ENCODE measurements at places on chromosomes 6 and 20.

DNA sequence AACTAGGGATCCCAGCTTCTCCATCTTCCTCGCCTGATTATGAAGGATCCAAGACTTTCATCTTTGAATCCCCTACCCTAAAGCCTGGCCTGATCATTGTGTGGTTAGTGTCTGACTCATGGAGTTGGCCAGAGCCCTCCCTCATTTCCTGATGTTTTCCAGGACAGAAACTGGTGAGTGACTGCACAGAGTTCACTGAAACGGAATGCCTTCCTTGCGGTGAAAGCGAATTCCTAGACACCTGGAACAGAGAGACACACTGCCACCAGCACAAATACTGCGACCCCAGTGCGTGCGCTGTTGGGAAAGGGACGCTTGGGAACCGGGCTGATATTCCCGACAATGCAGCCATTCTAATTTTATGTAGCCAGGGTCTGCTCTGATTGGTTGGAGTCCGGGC, 4.0 kb downstream of the CD40 start:
- no peak for DNase-seq

- no peak for DNase-seq
These were observed 223.4 kb downstream of the FOXC1 start for GRCh38 chr6:1832844-1833787.

- no peak for DNase-seq
These were observed 37.7 kb upstream of the PRSS16 start for GRCh38 chr6:27209659-27210269.

DNA sequence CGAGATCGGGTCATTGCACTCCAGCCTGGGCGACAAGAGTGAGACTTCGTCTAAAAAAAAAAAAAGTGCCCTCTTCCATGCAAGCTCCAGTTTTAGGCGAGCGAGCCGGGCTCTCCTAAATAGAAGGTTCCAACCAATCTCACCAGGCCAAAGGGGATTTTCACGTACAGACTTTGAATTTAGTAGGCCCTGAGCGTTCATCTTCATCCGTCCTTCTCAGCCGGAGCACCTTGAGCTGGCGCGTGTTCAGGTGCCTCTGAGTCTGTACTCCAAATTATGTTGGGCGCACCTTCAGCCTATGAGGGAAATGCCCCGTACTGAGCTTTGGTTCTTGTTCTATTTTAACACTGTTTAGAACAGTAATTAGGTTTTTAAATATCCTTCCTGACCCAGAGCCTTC, 817 bp upstream of the TAP2 start:
- no peak for DNase-seq

DNA sequence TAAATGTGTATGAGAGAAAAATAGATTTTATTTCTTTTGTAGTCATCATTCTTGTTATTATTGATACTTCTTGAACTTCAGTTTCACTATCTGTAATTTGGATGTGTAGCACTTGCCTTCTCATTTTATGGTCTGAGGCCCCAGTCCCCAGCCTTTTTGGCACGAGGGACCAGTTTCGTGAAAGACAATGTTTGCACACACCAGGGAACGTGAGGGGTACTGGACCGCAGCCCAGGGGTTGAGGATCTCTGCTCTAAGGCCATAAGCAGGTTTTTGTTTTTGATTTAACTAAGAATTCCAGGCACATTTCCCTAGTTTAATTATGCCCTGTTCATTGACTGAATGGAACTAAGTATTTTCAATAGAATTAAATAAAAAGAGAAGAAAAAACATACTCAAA, 261.5 kb downstream of the BMP2 start:
- no peak for DNase-seq

DNA sequence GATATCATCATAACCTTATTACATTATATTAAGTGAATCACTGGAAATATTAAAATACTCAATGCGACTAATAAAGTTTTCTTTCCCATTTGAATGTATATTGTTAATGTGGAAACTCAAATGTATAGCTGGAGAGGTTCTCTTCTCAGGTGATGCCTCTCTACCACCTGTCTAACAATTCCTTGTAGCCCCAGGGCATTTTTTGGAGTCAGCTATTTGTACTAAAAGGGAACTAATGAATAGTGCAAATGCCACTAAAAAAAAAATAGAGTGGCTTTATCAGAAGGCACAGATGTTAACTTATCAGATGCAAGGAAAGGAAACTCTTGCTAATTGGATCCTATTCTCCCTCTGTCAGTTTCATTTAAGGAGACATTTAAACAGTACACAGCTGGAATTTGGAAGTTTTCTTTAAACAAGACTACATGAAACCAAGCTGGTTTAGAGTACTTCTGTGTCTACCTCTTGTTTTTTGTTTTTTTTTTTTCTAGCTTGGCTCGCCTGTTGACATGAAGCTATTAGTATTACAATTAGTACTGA, 897.0 kb upstream of the SLC35B3 start:
- DNase-seq: no peak

GRCh38 chr6:5942591-5942990, 64.1 kb downstream of the NRN1 start:
- no peak for DNase-seq

GRCh38 chr6:45697605-45698004, 318.1 kb downstream of the CLIC5 start:
- no peak for DNase-seq

GRCh38 chr6:31966997-31967925, 4.7 kb downstream of the DXO start:
- no peak for DNase-seq

DNA sequence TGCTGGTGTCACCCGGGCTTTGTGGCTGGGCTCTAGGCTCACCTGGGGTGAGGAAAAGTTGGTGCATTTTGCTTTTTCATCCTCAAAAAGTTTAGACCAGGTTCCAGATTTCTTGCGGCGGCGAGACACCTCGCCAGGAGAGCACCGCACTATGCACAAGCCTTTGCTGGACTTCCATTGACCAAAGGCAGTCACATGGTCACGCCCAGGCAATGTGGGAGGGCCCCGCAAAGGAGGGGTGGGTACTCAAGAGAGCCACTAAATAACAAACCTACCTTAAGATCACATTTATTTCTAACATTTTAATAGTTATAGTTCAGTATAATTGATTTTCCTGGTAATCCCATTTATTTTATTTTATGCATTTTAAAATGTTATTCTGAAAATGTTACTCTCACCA, 3.0 kb upstream of the KIF16B start:
- DNase-seq: no peak

DNA sequence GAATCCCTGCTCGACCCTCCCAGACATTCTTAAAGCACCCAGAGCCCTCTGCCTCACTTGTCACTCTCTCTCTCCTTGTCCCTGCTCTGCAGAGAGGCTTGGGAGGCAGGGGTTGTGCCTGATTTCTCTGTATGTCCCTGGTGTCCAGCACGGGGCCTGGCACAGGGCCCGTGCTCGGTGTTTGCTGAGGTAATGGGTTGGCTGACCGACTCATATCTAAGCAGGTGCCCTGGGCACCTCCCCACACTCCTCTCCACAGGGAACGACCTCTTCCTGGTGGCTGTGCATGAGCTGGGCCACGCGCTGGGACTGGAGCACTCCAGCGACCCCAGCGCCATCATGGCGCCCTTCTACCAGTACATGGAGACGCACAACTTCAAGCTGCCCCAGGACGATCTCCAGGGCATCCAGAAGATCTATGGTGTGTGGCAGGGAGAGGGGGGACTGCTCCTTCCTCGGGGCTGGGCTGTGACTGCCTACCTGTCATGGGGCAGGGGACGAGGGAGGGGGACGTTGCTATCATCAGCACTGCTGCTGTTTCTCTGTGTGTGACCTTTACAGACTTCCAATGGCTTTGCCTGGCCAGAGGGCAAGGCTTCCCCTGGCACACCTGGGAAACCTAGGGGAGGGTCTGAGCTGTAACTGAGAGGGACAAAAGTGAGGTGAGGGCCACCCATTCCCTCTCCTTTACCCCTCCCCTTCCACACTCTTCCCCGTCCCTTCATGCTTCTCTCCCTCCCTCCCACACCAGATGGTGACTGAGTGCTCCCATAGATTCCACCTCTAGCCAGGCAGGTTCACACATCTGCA, 14.2 kb downstream of the MMP24OS start:
- DNase-seq: no peak

- DNase-seq: no peak
These were observed 59.7 kb downstream of the PFDN4 start for GRCh38 chr20:54267483-54268003.

DNA sequence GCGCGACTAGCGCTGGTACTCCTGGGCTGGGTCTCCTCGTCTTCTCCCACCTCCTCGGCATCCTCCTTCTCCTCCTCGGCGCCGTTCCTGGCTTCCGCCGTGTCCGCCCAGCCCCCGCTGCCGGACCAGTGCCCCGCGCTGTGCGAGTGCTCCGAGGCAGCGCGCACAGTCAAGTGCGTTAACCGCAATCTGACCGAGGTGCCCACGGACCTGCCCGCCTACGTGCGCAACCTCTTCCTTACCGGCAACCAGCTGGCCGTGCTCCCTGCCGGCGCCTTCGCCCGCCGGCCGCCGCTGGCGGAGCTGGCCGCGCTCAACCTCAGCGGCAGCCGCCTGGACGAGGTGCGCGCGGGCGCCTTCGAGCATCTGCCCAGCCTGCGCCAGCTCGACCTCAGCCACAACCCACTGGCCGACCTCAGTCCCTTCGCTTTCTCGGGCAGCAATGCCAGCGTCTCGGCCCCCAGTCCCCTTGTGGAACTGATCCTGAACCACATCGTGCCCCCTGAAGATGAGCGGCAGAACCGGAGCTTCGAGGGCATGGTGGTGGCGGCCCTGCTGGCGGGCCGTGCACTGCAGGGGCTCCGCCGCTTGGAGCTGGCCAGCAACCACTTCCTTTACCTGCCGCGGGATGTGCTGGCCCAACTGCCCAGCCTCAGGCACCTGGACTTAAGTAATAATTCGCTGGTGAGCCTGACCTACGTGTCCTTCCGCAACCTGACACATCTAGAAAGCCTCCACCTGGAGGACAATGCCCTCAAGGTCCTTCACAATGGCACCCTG, 1.6 kb downstream of the TPBG start:
- DNase-seq: no peak

DNA sequence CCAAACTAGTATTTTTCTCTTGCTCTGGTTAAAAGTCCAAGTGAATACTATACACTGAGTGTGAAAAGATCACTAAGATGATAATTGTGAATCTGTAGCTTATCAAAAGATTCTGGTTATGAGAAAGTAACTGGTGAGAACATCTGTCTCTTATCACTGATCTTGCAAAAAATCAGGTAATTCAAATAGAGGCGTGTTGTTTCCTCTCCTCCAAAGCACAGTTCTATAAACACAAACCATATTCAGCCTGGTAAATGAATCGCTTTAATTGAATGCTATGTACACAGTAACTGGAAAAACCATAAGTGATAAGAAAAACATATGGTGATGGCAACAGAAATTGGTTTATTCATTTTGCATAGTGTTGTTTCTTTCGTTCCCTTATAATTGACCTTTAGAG, 161.0 kb downstream of the RALGAPA2 start:
- peak; percentile 14 for DNase-seq

- DNase-seq: no peak
These were observed 19.8 kb downstream of the FKBP5 start for GRCh38 chr6:35668744-35669450.

GRCh38 chr20:11965602-11966001, 47.9 kb downstream of the BTBD3 start:
- no peak for DNase-seq

GRCh38 chr6:109722564-109723254, 31.6 kb downstream of the FIG4 start:
- no peak for DNase-seq

DNA sequence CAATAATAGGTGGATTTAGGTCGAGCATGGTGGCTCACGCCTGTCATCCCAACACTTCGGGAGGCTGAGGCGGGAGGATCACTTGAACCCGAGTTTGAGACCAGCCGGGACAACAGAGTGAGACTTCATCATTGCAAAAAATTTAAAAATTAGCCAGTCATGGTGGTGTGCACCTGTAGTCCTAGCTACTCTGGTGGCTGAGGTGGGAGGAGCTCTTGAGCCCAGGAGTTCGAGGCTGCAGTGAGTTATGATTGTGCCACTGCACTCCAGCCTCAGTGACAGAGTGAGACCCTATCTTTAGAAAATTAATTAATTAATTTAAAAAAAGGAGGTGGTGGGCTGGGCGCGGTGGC, 13.4 kb upstream of the C20orf203 start:
- DNase-seq: no peak

- peak; percentile 49 for DNase-seq
These were observed 2.6 kb upstream of the SIRPB1 start for GRCh38 chr20:1622450-1622849.

- no peak for DNase-seq
These were observed 116.6 kb downstream of the QRSL1 start for GRCh38 chr6:106745824-106746582.

- no peak for DNase-seq
These were observed 5.0 kb upstream of the TRAF3IP2 start for GRCh38 chr6:111610548-111611172.

DNA sequence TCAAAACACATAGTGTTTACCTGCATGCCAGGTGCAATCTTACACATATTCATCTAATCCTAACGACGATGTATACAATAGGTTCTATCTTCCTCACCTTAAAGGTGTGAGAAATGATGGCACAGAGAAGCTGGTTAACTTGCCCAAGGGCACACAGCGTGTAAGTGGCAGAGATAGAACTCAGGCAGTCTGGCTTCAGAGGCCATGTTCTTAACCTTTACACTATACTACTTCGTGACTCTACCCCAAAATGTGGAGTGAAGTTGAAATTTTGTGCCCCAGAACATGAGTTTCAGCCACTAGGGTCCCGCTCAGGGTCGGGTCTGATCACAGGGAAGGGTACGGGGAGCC, 584 bp downstream of the VPS52 start:
- no peak for DNase-seq

GRCh38 chr20:63648190-63648589, 5.0 kb downstream of the STMN3 start:
- no peak for DNase-seq

GRCh38 chr6:74259981-74260380, 564.0 kb downstream of the CD109 start:
- no peak for DNase-seq

- DNase-seq: no peak
These were observed 278.5 kb upstream of the MAN1A1 start for GRCh38 chr6:119627908-119628669.

DNA sequence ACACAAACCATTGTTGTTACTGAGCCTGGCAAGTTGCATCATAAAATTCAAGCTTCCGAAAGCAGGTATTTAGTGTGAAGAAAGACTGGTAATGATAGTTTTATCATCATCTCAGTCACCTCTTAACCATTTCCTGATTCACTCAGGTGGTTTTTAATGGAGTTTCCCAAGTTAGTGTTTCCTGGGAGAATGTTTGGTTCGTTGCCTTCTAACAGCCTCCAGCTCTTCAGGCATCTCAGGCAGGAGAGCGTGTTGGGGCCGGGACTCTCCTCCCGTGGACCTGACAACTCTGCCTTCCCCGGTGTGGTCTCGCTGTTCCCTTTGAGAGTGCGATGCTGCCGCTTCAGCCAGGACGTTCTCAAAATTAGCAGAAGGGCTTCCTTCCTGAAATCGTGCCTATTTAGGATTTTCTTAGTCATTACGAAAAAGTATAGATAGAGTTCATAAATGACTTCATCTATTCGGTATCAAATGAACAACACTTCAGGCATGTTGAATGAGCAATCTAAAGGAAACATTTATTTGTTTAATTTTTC, 105.0 kb upstream of the QKI start:
- no peak for DNase-seq

GRCh38 chr20:7798176-7798575, 142.1 kb downstream of the HAO1 start:
- no peak for DNase-seq
